Mesenteric fat pad (tissue), 1 donor: ENCODE measurements at places on chromosomes 3 and 15. TPM values are rescaled to one million over a fixed set of nuclear protein-coding genes. Genes with fewer than 3 reads are reported as not detected.

The ANKRD28 gene
- total RNA-seq = 70.9 TPM

DNA sequence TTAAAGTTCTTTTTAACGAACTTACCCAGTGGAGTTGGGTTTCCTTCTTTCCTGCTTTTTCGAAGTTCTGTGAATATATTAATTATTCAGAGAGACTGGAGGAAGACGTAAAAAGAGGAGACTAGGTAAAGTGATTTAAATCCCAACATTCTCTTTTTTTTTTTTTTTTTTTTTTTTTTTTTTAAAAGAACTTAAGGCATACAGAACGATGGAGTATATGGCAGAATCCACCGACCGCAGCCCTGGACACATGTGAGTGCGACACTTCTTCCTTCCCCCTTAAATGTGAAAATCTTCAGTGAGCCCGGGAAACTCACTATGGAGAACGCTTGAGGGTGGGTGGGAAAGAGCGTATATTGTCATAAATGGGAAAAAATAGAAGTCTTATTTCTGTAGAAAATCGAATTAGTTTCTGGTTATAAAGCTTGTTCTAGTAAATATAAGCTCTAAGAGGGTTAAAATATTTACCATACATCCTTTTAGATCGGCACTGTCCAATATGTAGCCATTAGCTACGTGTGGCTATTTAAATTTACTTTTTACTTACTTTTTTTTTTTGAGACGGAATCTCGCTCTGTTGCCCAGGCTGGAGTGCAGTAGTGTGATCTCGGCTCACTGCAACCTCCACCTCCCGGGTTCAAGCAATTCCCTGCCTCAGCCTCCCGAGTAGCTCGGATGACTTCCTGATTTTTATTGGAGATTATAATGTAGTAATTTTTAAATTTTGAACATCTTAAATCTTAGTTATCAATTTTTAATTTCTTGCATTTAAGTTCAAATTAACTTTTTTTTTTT, 892 bp downstream of the NMD3 start:
- no peak for DNase-seq

GRCh38 chr3:152364237-152364636, 95.5 kb downstream of the MBNL1 start:
- no peak for DNase-seq

DNA sequence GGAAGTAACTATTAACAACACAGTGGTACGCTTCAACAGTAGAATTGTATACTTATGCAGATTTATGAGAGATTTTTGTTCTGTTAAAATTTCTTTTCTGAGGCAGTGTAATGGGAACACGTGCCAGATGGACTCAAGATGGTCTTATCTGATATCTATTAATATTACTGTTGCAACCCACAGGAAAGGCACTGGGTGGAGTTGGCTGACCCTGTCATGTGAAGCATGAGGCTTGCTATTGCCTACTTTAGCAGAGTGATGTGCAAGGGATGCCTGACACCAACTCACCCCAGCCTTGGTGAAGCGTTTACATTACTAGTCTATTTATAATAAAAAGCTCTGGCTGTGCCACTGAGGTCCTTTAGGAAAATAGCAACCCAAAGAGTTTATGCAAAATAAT, 19.8 kb upstream of the ARNT2 start:
- no peak for DNase-seq

GRCh38 chr15:27675571-27675970, 423.5 kb downstream of the OCA2 start:
- DNase-seq = no peak

GRCh38 chr3:117281371-117281770, 571.8 kb downstream of the TUSC7 start:
- DNase-seq = no peak

- DNase-seq = no peak
Measured at GRCh38 chr3:72576563-72576962, 271.7 kb downstream of the SHQ1 start.

DNA sequence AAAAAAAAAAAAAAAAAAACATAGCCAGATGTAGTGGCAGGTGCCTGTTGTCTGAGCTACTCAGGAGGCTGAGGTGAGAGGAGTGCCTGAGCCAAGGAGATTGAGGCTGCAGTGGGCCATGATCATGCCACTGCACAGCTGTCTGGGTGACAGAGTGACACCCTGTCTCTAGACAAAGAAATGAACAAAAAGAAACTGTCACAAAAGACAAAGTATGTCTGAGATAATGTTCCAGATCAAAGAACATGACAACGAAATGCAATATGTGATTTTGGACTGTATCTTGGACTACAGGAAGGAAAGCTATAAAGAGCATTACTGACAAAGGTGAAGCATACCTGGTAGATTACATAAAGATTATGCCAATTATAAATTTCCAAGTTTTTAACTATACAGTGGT, 862.8 kb downstream of the ROBO2 start:
- no peak for DNase-seq
